ENCODE measurements at places on chromosomes 1 and 21. TPM values are rescaled to one million over a fixed set of nuclear protein-coding genes. Genes with fewer than 3 reads are reported as not detected.

GRCh38 chr1:180503280-180503862, 994 bp upstream of the ACBD6 start:
- DNase-seq: no peak

VAV3 gene
- total RNA-seq: 10.4 TPM

GRCh38 chr1:151211972-151212705, 13.8 kb downstream of the PIP5K1A start:
- no peak for DNase-seq

KRTAP19-4 gene
- not detected for total RNA-seq

DNA sequence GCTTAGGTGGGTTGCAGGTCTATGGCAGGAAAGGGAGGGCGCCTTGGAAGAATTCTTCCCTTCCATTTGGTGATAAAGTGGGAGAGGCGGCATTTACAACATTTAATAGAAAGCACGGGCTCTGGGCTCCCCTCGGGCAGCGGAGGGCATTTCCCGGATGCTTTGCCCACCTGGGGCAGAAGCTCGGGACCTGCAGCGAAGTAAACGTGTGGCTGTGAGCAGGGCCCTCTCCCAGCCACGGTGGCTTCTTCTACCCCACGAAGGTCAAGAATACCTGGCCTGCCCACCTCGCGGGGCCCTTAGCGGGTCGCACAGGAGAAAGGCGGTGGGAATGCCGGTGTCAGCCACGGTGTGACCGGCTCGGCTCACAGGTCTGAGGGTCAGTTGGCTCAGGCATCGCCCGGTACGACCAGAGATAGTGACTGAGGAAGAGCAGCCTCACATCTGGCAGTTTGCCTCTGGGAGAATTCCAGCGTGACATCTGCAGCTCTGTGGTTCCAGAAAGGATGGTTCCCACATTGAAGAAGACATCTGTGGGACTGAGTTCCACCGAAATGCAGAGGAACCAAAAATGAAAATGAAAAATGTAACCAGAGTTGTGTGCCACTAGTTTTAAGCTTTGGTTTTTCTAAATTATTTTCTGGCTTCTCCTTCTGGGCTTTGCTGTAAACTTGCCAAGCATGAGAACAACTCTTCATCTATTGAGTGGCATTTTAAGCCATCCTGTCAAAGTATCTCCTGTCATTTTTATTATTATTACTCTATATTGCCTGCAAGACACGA, 720 bp upstream of the F3 start:
- peak; percentile 63 for DNase-seq

All from H1 (cell line).